ENCODE measurements at places on chromosomes 11 and 22.

- DNase-seq = no peak
Measured at GRCh38 chr22:41952713-41953112, 763 bp downstream of the SMIM45 start.

DNA sequence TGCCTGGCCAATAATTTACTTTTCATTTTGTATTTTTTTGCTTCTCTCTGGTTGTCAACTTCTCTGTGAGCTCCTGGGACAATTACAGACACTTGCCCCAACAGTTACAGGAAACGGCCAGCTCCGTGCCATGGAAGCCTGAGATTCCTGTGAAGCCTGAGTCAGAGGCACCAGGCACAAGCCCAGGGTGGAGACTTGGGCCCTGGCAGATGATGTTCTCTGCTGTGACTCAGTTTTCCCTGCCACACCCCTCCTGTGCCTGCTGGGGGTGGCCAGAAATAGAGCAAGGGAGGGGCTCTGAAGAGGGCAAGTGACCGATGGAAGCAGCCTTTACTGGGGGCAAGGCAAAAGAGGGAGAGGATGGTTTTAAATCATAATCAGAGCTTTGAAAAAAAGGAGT lies 4.9 kb downstream of the ATP5MGL start:
- no peak for DNase-seq

- DNase-seq = no peak
Measured at GRCh38 chr11:1772270-1773130, 8.8 kb upstream of the CTSD start.

DNA sequence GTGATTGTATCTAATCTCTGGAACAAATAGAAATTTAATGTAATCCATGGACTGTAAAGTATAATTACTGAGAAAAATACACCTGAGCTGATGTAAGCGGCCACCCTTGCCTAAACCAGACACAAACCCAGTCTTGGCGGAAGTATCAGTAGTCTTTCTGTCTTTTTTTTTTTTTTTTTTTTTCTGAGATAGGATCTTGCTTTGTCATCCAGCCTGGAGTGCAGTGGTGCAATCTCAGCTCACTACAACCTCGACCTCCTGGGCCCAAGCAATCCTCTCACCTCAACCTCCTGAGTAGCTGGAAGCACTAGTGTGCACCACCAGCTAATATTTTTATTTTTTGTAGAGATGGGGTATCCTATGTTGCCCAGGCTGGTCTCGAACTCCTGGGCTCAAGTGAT lies 5.5 kb upstream of the CXCR5 start:
- DNase-seq = no peak

- DNase-seq = no peak
Measured at GRCh38 chr11:26994631-26995095, 751 bp downstream of the FIBIN start.

- no peak for DNase-seq
Measured at GRCh38 chr11:49505231-49505630, 296.8 kb upstream of the FOLH1 start.

- no peak for DNase-seq
Measured at GRCh38 chr22:46058591-46059519, 81.9 kb upstream of the WNT7B start.

DNA sequence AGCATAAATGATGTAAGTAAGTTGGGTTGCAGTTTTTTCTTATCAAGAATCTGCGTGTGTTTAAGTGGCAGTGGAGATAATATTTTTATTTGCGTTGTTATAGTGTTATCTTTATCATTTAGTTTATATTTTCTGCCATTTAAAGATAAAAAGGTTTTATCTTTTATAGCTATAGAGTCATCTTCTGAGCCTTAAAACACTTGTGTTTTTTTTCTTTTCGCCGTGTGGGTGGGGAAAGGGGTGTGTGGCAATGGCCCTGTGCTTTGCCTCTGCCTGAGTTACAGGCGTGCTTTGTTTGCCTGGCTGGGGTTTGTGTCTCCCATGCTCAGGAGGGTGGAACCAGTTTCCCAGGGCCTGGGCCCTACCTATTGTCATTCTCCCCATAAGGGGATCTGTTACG lies 16.2 kb downstream of the ARHGEF12 start:
- DNase-seq = no peak
